ENCODE measurements at places on chromosomes 4 and X. TPM values are rescaled to one million over a fixed set of nuclear protein-coding genes. Genes with fewer than 3 reads are reported as not detected.

- no peaks in the 10 kb centered on the region for H3K27me3 ChIP-seq
- DNase-seq = peak; percentile 43
- H3K4me3 ChIP-seq = peak overlapping the region; percentile 91
- H3K27ac ChIP-seq = peak overlapping the region; percentile 26
- no peaks in the 10 kb centered on the region for H3K36me3 ChIP-seq
Measured at GRCh38 chrX:17375637-17376430, 834 bp downstream of the NHS start.

The TSPAN6 gene
- 47.4 TPM for total RNA-seq

- H3K36me3 ChIP-seq = no peaks in the 10 kb centered on the region
- H3K4me3 ChIP-seq = no peak overlapping the region
- DNase-seq = peak; percentile 24
- H3K27me3 ChIP-seq = peaks cover 26% of the 10 kb centered on the region
Measured at GRCh38 chr4:89737888-89738287, 99.1 kb downstream of the SNCA start.

- no peaks in the 10 kb centered on the region for H3K36me3 ChIP-seq
- DNase-seq = peak; percentile 14
- no peaks in the 10 kb centered on the region for H3K4me1 ChIP-seq
- H3K27me3 ChIP-seq = peaks cover 16% of the 10 kb centered on the region
- H3K27ac ChIP-seq = no peak within 1 kb of the TSS
Measured at GRCh38 chrX:111270339-111270738, at the start of gene CAPN6. Gene CAPN6, minus strand, starts transcription at chrX:111270483. Its CDS starts 6,547 bp downstream, at chrX:111263936.

The TLR7 gene
- total RNA-seq = not detected

GRCh38 chr4:95181243-95181995 is 367.4 kb downstream of the UNC5C start:
- DNase-seq = peak; percentile 5
- no peak overlapping the region for H3K27ac ChIP-seq
- H3K27me3 ChIP-seq = no peaks in the 10 kb centered on the region
- H3K4me1 ChIP-seq = no peaks in the 10 kb centered on the region
- no peaks in the 10 kb centered on the region for H3K36me3 ChIP-seq
- H3K4me3 ChIP-seq = no peak overlapping the region

The GLRB gene
- 4.1 TPM for total RNA-seq

- no peaks in the 10 kb centered on the region for H3K4me1 ChIP-seq
- no peaks in the 10 kb centered on the region for H3K36me3 ChIP-seq
Measured at GRCh38 chr4:15744016-15744545, 34.0 kb upstream of the CD38 start.

The NAP1L2 gene
- 8.6 TPM for total RNA-seq

GRCh38 chr4:127782275-127783025 is at the start of gene HSPA4L:
Gene HSPA4L, plus strand, starts transcription at chr4:127782322. Its CDS starts 229 bp downstream, at chr4:127782551.
- H3K4me1 ChIP-seq = 0 out of 2 replicates have a peak, but pooled peaks cover 7% of the 10 kb centered on the region
- DNase-seq = peak; percentile 50

The FAM241A gene
- total RNA-seq = 2.8 TPM

Measured in PC-3 (cell line).